ENCODE measurements at places on chromosomes 4 and X.

DNA sequence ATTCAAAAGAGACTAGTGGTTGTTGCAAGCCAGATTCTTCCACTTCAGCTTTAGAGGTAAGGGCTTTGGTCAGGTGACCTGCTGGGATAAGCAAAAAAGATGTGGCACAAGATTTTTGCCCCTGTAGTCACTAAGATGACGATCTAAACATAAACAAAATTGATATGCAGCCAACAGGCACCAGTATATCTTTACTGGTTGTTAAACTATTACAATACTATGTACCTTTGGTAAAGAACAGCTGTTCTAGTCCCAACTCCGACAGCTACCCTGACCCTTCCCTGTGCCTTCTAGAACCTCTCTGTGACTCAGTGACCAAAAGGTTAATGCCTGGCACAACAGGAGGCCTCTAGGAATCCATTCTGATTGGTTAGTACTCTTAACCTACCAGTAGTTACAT lies 59.6 kb downstream of the MGST2 start:
- no peak for DNase-seq

DNA sequence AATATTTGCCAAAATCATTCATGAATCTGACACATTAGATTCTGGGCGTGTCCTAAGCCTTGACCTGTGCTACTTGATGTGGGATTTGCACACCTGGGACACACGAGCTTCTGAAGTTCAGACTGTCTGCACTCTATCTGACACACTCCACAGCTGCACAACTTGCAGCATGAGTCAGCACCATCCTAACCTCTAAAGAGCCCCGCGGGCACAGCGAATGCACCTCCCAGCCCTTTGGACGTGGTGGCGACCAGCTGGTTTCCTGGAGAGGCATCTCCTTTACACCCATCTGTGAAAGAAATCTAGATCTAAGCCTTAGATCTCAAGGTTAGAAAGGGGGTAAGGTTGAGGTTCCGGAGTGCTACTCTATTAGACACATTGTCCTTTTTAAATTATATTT lies 69.2 kb downstream of the SORBS2 start:
- no peak for DNase-seq

DNA sequence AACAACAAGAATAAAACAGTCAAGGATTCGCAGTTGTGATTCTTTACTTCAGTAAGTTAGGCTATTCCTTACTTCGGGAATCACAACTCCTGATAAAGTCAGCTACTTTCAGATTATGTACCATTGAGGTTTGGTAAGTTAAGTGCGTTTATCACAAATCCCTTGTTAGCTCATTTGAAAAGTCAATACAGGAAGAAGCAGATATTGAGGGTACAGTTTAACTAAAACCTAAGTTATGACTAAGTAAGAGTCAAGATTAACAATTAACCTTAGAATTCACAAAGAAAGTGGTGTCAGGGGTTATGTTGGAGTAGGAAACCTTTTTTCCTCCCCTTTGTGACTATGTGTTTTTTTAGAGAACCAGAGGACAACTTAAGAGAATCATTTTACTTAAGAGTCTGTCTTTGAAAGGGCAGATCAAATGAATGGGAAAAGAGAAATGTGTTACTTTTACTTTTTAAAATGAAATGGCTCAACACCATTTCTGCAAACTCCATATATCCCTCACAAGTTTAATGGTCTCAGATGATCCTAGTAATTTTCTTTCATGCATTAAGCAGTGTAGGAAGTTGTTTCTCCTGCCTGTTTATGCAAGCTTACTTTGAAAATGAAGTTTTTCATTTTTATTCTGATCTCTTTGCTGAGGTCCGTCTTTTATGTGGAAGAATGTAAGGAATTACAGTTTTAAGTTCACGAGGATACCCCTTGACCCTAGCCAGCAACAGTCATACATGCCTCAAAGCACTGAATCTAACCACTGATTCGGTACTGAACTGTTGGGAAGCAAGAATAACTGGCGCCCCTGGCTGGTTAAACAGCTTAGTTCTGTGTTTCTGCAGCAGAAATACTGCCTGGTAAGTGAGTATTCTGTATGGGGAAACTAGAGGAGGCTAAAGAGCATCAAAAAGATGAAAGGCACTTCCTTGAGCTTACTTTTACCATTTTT lies 211.7 kb downstream of the SLC4A4 start:
- no peak for DNase-seq

GRCh38 chr4:101157415-101158133 lies 189.8 kb downstream of the PPP3CA start:
- DNase-seq = no peak

DNA sequence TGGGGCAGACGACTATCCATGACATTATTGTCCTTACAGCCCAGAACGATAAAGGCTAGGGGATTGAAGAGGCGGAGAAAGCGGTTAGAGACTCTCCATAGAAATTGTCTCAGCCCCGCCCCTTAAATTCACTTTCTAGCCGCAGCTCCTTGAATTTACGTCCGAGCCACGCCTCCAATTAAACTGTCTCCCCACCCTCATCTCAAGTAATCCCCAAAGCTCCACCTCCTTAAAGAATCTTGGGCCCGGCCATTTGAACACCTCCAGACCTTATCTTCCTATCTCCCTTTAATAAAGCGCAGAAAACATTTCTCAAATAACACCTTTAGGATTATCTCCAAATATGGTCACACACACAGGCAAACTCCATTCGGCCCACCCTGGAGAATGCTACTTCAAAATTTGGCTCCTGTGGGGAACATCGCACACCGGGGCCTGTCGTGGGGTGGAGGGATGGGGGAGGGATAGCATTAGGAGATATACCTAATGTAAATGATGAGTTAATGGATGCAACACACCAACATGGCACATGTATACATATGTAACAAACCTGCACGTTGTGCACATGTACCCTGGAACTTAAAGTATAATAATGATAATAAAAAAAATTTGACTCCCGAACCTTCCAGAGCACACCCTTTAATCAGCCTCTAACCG lies 7.2 kb upstream of the MAGIX start:
- peak; percentile 37 for DNase-seq

- no peak for DNase-seq
Measured at GRCh38 chr4:28879178-28879577, 1841.0 kb upstream of the PCDH7 start.

- DNase-seq = peak; percentile 47
Measured at GRCh38 chr4:18689308-18690115, 668.0 kb upstream of the LCORL start.

GRCh38 chr4:30330894-30331652 lies 389.1 kb upstream of the PCDH7 start:
- DNase-seq = no peak

- DNase-seq = no peak
Measured at GRCh38 chrX:23616361-23616760, 50.9 kb upstream of the PRDX4 start.

DNA sequence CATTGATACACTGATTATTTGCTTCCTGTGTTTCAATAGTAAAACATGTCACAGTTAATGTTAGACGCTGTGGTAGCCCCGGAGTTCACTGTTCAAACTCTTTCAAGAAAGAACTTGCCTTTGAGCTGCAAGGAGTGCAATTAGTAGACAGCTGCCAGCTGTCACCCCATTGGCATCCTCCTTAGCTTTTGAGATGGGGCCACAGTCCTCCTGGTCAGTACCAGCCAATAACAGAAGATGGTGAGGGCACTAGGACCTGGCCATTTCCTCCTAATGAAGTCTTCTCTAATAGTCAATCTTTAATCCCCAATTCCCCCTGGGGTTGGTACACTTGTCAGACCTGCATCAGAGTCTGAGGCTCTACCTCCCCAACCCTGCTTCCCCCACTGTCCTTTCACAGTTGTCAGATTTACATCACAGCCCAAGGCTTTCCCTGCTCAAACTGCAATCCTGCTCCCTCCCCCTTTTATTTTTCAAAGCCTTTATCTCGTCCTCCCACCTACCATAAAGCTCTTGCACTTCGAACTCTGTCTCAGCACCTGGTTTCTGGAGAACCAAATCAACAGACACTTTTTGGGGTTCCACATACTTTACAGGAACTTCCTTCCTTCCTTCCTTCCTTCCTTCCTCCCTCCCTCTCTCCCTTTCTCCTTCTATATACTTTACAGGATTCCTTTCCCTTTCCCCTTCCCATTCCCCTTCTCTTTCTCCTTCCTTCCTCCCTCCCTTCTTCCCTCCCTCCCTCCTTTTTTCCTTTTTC lies 182.0 kb downstream of the RASL11B start:
- DNase-seq = no peak

DNA sequence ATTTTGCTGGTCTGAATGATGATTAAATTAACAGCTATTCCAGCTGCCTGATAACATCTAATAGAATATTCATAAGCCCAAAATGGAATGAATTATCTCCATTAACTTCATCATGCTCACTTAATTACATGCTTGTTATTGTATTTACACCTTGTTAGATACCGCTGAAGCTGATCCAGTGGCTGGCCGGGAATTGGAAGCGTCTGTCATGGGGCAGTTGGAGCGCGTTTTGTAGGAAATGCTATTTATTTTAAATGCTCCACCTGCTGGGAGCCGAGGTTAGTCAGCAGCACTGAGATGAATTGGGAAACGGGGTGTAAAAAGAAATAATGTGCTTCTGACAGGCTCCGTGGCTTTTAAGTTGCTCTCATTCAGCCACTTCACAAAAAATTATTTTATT lies 25.2 kb downstream of the ARX start:
- DNase-seq = no peak

DNA sequence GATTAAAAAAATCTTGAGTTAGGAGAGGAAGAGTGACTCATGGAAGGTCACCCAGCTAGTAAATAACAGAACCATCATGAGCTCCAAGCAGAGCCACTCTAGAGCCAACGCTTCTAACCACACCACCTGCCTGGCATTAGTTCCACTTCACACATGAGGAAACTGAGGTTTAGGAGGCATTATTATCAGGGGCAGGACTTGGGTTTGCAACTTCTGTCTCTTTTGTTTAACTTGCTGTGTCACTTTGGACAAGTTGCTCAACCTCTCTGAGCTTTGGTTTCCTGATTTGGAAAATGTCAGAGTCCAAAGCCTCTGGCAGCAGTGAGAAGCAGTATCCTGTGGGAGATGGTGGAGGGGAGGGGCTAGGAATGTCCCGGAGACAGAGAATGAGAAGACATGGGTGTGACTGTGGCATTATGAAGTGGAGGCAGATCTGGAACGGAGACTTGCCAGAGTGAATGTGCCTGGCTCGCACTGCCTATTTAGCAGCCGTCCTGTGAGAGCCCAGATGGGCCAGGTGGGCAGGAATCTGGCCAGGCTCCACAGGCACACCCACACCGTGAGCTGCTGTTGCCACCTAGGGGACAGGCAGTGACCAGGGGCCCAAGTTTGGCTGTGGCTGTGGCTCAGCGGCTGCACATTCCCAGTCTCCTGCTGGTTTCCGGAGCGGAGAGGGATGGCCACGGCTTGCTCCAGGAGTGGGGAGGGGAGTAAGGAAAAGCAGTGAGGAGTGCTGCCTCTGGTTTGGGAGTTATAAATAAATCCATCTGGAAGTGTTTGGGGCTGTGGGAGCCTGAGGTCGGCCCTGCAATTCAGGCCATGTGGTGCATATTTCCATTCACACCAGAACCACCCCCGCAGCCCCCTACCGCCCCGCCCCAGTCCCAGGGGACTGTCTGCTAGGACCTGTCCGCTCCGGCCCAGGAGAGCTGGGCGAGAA lies 93.4 kb downstream of the NHSL2 start:
- no peak for DNase-seq

GRCh38 chrX:19332983-19333382 lies 10.7 kb upstream of the PDHA1 start:
- no peak for DNase-seq

GRCh38 chr4:112423591-112423990 lies 92.4 kb downstream of the NEUROG2 start:
- no peak for DNase-seq

DNA sequence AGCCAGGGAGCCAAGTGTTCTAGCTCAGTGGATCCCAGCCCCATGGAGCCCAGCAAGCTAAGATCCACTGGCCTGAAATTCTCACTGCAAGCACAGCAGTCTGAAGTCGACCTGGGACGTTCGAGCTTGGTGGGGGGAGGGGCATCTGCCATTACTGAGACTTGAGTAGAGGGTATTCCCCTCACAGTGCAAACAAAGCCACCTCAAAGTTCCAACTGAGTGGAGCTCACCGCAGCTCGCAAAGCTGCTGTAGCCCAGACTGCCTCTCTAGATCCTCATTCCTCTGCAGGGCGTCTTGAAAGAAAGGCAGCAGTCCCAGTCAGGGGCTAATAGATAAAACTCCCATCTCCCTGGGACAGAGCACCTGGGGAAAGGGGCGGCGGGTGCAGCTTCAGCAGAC lies 226.3 kb downstream of the ZIC3 start:
- DNase-seq = no peak

DNA sequence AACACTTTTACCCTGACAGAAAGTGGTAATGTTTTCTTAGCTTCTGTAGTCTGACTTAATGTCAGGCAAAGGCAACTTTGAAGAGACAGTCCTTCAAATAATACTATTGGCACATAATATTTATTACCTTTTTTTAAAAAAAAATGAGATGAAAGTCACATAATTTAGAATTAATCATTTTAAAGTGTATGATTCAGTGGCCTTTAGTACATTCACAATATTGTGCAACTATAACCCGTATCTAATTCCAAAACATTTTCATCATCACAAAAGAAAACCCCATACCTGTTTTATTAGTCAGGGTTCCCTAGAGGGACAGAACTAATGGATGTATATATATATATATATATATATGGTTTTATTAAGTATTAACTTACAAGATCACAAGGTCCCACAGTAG lies 94.8 kb upstream of the TEX13A start:
- no peak for DNase-seq

GRCh38 chrX:107674480-107675364 lies 46.4 kb downstream of the PRPS1 start:
- peak; percentile 42 for DNase-seq

DNA sequence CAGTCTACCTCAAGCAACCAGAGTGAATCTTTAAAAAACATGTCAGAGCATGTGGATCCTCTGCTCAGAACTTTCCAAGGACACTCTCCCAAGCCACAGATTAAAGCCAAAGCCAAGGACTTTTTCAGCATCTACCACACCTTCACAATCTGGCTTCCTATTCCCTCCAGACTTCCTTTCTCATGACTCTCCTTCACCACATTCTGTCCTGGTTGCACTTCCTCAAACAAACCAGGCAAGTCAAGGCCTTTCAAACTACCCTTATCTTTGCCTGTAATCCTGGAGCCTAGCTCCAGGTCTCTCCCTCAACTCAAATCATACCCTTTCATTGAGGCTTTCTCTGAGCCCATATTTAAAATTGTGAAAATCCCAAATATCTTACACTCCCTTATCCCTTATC lies 191.6 kb upstream of the GALNTL6 start:
- DNase-seq = no peak
